ENCODE measurements at places on chromosomes 5 and 9.
A peak's percentile ranks its signal among the peaks of the same experiment; 100 is the strongest.

DNA sequence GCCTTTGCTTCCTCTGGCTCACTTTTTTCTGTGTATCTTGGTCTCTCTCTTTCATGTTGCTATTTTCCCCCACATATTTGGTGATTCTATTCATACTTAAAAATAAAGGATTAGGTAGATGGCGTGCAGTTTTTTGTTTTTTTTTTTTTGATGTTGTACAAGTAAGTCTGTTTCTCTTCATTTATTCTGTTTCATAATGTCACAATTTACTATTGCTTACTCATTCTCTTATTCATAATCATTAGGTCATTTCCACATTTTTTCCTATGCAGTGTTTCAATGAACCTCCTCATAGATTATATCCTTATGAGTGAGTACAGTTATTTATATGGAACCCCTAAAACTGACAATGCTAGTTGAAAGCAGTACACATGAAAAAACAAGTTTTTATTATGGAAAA, 136.3 kb downstream of the APBA1 start:
- no peak for DNase-seq

DNA sequence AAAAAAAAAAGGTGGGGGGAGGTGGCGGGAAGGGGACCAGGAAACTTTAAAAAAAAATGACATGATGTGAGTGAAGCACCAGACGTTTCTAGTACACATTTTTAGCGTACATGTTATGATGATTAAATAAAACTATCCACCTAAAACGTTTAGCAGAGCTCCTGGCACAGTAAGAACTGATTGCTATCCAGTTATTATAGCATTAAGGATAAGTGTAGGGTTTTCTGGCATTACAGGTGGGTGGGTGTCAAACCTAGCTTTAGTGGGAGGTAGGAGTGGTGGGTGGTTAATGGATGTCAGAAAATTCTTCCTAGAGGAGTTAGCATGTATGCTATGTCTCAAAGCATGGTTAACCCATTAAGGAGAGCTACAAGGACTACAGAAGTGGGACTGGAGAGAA, 2329.5 kb downstream of the MAT2B start:
- DNase-seq = no peak

DNA sequence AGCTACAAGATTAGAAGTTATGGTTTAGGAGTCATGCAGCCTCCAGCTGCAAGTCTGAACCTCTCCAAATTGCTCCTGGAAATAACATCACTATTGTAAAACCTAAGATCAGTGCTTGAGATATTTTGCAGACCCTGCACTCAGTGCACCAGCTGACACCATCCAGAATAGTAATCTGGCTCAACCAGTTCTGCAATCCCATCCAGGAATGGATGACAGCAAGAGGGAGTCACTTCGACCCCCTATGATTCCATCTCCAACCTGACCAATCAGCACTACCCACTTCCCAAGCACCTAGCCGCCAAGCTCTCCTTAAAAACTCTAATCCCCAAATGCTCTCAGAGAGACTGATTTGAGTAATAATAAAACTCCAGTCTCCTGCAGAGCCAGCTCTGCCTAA, 37.9 kb upstream of the NR4A3 start:
- no peak for DNase-seq

GRCh38 chr5:68243681-68244080, 28.1 kb downstream of the PIK3R1 start:
- no peak for DNase-seq

GRCh38 chr5:168128111-168128510, 163.3 kb upstream of the WWC1 start:
- DNase-seq = no peak

- DNase-seq = no peak
These were observed 12.8 kb downstream of the SPATA9 start for GRCh38 chr5:95669985-95670384.

DNA sequence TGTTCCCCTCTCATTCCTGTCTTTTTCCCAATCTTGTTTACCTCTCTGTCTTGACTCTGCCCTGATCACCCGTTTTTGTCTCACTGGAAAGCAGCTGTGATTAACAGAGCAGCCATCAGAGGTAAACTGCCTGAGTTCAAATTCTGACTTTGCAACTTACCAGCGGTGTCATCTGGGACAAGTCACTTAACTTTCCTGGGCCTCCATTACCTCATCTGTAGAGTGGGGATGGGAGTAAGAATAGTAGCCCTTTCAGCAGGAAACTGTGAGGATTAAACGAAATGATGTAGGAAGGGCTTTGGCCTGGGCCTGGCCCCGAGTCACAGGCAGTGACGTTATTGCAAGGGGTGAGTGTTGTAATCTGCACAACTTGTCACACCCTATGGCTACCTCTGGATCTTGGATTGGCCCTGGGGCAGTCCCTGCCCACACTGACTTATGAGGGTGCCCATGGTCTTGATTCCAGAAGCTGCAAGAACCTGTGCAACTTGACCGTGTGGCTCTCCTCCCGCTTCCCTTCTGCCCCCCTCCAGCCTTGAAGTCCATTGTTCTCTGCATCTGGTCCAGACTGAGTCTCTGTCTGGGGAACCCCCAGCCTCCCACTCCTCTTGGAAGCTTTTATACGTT, 657 bp upstream of the PCDH12 start:
- DNase-seq = no peak

GRCh38 chr9:115845648-115846312, 307.8 kb upstream of the PAPPA start:
- DNase-seq = no peak

DNA sequence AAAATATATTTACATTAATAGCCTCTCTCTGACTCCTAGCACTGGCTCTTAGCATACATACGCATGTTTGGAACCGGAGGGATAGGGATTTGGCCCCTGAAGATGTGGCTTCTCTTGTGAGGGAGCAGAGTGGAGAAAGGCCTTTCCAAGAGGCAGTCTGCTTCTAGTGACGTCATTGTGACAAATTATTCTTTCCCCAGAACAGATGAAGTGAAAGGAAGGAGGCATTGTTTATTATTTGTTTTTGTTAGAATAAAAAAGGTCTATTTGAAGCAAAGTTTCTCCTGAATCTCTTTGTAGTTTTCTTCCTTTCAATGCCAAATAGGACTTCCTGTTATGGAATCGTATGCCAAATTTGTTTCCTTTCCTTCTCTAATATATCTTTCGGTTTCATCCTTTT, 361.6 kb downstream of the ICE1 start:
- DNase-seq = no peak

DNA sequence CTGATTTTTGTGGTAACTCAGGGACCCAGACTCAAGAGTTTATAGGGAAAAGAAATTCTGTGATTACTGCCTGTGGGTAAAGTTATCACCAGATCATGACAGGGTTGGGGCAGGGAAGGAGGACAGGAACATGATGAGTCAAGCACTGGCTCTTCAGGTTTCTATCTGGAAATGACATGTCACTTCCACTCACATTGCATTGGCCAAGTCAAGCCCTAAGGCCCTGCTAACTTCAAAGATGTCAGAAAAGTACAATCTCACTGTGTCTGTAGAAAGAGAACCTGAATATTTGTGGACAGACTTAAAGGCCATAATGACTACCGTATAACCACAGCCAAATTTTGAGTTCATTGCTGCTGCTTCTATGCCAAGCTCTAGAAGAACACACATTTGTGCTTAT, 187.7 kb downstream of the TLE4 start:
- no peak for DNase-seq

DNA sequence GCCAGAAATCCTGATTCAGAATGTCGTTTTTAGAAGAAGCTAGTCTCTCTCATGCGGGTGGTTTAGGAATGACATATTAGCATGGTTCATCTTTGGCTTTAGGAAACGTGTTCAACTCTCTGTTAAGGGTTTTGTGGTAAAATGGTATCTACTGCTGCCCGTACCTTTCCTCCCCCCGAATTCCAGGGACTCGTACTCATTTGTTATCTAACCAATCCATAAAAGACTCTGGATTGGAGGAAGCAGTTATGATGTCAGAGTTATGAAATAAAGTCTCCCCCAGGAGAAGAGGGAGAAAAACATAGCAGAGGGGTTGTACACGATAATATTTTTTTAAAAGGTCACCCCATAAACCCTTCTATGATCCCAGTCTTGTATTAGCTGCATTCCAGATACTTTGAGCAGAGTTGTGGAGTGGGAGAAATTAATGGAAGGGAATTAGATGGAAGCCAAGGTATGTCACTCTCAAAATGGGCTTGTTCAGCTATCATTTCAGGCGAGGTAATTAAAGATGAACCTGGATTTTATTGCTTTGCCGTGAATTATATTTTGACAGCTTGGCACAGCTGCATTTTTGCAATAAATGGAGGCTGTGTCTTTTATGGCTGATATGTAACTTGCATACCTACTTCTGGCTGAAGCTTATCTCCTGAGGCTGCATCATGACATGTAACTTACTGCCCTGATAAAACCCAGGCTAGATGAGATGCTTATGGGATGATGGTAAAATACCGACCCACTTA, 31.3 kb downstream of the RAI14 start:
- DNase-seq = no peak

DNA sequence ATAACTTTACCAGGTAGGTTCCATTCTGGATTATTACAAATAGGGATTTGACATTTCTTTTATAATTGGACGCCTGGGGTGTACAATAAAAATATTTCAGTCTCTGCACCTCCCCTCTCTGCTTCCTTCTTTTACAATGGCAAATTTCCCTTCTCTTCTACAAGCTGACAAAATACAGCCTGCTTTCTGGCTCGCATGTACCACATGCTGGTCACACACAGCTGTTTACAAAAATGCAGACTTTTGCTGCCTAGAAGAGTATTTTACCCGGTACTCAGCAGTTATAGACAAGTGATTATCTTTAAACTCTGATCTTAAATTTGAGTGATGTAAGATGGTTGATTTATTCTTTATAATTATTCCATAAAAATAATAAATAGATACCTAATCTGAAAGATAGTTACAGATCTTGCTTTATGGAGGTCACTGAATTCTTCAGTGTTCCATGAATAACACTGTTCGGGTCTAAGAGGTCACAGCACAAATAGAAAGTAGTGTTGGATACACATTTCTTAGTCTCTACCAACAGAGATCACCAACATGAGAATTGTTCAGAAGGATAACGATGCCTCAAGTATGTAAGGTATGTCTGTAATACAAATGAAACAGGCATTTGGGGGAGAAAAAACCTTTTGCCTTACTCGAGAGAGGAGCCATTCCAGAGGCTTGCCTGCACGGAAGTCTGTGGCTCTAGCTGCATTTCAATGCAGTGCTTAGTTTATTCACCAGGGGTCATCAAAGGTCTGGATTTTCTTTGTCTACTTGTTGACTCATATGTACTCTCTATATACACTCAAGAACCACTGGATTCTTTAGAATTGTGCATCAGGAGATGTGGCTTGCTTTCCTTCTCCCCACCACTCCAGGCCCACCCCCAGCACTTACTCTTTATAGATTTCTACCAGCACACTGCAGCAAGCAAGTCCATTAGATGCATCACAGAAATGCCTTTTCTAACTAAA, 206.6 kb upstream of the RFX3 start:
- DNase-seq = peak; percentile 20

- DNase-seq = no peak
These were observed 65.4 kb downstream of the FRMD3 start for GRCh38 chr9:83472764-83473163.

GRCh38 chr9:108793573-108793972, 62.2 kb downstream of the ACTL7B start:
- DNase-seq = no peak

GRCh38 chr9:89597711-89598362, 7.0 kb upstream of the GADD45G start:
- peak; percentile 52 for DNase-seq

- DNase-seq = no peak
These were observed 253.1 kb downstream of the NPR3 start for GRCh38 chr5:32964261-32964660.

DNA sequence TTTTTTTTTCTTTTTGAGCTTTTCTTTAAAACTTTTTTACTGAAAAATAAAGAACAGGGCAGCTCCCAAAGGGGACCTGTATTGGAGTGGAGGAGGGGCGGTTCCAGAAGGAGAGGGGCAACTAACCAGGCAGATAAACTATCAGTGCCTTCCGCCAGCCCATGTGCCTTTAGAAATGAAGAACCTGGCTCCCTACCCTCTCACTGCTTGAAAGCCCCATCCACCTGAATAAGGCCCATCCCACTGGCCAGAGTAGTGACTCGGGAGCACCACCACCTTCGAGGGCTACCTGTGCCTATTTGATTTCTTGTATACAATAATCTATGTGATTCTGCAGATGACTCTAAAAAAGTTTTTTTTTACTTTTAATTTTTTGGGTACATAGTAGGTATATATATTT, 276.7 kb downstream of the PSAT1 start:
- no peak for DNase-seq

DNA sequence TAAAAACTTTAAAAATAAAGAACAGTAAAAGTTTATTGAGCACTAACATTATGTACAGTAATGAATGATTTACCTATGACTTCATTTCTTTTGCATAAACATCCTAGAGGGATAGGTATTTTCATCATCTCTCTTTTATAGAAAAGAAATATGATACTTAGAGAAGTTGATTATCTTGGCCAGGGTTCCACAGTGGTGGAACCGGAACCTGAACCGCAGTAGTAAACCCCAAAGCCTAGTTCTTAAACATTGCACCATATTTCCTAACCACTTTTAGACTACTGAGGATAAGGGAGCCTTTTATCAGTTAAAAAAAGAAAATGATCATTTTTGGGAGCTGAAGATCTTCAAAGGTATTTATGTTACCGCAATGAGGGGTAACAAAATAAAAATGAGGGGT, 205.7 kb upstream of the SGCD start:
- DNase-seq = no peak

DNA sequence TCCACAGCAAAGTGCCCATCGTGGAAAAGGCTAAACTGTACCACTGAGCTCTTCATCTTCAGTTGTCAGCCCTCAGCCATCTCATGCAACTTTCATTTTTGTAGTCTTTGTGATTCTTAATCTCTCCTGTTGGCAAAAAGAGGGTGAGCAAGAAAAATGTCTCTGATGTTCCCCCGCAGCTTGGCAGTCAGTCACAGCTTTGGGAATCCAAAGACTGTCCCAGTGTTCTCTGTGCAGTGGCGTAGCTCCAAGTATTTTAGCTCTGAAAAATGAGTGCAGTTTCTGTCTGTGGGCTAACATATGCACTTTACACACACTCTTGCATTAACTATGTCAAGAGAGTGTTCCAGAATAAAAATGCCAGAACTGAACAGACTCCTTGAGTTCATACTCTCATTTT, 372.2 kb downstream of the TMEM232 start:
- no peak for DNase-seq

DNA sequence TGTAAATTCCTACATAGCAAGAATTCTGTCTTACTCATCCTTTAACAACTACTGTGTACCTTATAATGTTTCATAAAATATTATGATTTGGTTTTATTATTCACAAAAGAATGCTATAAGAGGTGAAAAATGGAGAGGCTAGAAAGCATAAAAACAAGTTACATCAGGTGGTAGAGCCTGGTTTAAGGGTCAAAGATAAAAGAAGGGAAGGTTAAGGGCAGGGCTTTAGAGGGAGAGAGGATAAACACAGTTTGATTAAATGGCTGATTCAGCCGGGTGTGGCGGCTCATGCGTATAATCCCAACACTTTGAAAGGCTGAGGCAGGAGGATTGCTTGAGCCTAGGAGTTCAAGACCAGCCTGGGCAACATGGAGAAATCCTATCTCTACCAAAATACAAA, 40.4 kb upstream of the HSPB3 start:
- no peak for DNase-seq

GRCh38 chr5:59416026-59416425, 477.5 kb downstream of the PDE4D start:
- DNase-seq = no peak
